Bronchial epithelial cell (primary cell): ENCODE measurements at places on chromosomes 3 and 15. TPM values are rescaled to one million over a fixed set of nuclear protein-coding genes. Genes with fewer than 3 reads are reported as not detected.

GRCh38 chr15:59354417-59355031 is 18.1 kb downstream of the MYO1E start:
- no peak for DNase-seq

GRCh38 chr15:68431037-68431791 is 749 bp downstream of the ITGA11 start:
- no peak for DNase-seq

DNA sequence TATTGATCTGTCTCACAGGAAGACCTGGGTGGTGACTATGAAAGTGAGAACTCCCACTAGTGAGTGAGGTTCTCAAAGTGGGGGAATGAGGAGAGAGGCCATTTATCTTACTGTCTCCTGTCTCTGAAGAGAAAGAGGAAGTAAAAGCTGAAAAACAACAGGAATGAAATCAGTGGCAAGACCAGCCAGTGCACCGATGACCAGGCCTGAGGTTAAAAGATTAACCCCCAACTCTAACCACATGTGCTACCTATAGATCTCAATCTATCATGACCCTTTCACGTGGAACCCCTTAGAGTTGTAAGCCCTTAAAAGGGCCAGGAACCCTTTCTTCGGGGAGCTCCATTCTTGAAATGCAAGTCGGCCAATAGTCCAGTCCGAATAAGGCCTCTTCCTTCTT is 239.3 kb upstream of the CNTN6 start:
- no peak for DNase-seq

GRCh38 chr3:170130532-170130931 is 51.0 kb downstream of the PHC3 start:
- no peak for DNase-seq

Gene P2RY12
- not detected in 2 replicates for total RNA-seq

Gene DLL4
- total RNA-seq, result 0.13 TPM in 1 of 2 replicates, not detected in the other

Gene IL5RA
- not detected in 2 replicates for total RNA-seq

Gene ZNF385D
- total RNA-seq, result under 0.01 TPM in 1 of 2 replicates, not detected in the other
